HFFc6 (cell line): ENCODE measurements at places on chromosomes 2 and 18. TPM values are rescaled to one million over a fixed set of nuclear protein-coding genes. Genes with fewer than 3 reads are reported as not detected.

- DNase-seq = peak; percentile 40
Observed at GRCh38 chr2:39730685-39731302, 48.3 kb downstream of the THUMPD2 start.

DNA sequence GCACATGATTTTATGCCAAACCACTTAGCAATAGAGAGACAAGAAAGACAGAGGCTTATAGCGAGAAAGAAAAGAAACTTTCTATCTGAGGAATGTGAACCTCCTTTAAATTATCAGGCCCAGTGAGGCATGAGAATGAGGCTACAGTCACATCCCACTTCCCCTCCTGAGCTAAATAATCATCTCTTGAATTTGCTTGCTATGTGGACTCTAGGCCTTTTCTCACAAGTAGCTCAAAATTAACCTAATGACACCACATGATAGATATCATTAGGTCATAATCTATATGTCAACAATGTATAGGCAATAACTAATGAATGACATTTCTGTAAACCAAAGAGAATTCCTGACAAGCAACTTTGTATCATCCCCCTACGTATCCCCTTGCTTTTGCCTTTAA, 301.5 kb upstream of the MGAT5 start:
- no peak for DNase-seq

GRCh38 chr2:178295906-178296305, 101.6 kb downstream of the OSBPL6 start:
- no peak for DNase-seq

DNA sequence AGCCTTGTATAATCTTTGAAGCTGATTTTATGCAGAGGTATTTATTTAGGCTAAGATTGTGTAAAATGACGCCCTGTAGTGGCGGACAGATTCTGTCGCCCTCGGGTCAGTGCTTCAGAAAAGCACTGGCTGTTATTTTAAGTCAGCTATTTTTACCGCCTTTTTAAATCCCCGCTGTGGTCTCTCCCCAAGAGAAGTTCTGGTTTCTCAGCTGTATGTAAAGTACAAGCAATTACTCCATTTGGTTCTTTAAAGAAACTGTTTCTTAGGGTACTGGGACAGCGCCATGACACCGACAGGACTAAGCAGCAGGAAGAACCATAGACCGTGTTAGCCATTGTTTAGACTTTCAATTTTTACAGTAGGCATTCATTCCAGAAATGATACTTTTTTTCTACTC, 65.0 kb downstream of the UGGT1 start:
- DNase-seq = no peak

GRCh38 chr2:46718784-46719183, 196.8 kb downstream of the MCFD2 start:
- no peak for DNase-seq

DNA sequence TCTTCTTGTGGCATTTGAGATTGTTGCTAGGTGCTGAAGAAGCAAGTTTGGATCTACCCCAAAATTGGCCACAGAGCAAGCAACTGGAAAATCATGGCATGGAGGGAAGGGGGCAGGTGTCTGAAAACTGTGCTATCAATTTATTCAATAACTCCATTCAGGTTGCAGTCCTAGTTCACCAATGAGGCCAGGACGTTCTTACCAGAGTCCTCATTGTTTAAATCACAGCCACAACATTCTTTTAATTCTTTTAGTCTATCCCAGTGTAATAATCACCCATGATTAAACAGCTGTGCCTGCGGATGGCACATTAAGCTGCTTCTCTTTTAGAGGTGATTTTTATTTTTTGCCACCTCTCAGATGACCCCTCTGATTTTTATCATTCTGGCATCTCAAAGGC, 103.5 kb downstream of the ANKRD44 start:
- DNase-seq = no peak

DNA sequence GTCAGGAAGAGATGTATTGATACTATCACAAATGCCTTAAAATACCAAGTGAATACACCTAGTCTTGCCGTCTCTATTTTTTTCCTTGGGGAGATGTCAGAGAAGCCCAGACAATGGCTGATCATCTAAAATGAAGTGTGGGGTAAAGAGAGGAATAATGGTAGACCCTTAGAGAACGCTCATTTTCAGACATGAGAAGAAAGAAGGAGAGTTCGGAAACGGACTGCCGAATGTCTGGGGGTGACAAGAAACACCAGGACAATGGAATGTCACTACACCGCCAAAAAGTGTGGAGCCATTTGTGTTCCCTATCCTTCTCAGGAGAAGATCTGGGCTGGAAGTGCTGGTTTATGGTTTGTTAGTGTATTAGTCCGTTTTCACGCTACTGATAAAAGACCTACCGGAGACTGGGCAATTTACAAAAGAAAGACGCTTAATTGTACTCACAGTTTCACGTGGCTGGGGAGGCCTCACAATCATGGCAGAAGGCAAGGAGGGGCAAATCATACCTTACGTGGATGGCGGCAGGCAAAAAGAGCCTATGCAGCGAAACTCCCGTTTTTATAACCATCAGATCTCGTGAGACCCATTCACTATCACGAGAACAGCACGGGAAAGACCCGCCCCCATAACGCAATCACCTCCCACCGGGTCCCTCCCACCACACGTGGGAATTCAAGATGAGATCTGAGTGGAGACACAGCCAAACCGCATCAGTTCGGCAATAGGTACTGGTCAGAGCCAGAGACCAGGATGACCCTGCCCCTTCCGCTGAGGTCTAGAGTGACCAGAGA, 743.7 kb downstream of the GALR1 start:
- DNase-seq = no peak

GRCh38 chr2:33184041-33184440, 237.3 kb downstream of the LTBP1 start:
- no peak for DNase-seq

GRCh38 chr2:113910110-113910717, 20.3 kb downstream of the ACTR3 start:
- DNase-seq = peak; percentile 13

DNA sequence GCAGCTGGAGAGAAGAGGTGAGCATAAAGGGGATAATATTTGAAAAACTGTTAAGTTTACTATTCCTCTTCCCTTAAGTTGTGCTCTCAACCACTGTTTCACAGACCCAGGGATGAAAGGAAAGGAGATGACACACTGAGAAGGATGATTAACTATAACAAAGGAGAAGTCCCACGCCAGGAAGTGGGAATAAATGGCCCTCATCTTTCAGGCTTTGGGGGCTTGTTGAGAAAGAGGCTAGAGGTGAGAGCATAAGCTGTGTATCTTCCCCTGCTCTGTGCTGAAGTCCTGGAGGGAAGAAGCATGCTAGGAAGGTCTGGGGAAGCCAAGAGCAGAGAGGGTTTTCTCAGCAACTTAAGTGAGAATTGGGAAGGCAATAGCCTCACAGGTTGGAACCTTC, 399.1 kb upstream of the ATP5MC3 start:
- no peak for DNase-seq

Gene HAT1
- total RNA-seq = 39.3 to 63.3 TPM (median 56.5 TPM) in 3 replicates

Gene NCKAP5
- total RNA-seq = 0.10 and 3.8 TPM in 2 replicates

Gene POTEI
- not detected in 3 replicates for total RNA-seq

Gene MLPH
- total RNA-seq = 30.7 to 43.8 TPM (median 33.7 TPM) in 3 replicates
